ENCODE measurements at places on chromosomes 13 and 19.
A peak's percentile ranks its signal among the peaks of the same experiment; 100 is the strongest.

DNA sequence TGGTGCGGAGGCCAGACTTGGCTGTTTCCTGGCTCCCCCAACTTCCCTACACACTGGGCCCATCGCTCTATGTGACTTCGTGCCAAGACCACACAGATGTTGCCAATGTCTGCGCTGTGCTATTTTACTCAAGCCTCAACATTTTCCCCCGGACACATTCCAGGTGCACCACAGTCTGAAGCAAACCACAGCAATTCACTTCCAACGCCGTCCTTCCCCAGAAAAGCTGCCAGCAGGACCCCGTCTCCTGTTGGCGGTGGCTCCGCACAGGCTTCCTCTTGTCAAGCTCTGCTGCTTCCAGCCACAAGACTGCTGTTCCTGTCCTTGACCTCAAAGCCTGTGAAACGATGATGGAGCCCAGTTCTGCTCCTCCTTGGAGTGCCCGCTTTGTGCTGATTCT is 100.7 kb downstream of the CRYL1 start:
- DNase-seq, result no peak

GRCh38 chr13:73822668-73823592 is 311.3 kb downstream of the KLF12 start:
- DNase-seq, result no peak

DNA sequence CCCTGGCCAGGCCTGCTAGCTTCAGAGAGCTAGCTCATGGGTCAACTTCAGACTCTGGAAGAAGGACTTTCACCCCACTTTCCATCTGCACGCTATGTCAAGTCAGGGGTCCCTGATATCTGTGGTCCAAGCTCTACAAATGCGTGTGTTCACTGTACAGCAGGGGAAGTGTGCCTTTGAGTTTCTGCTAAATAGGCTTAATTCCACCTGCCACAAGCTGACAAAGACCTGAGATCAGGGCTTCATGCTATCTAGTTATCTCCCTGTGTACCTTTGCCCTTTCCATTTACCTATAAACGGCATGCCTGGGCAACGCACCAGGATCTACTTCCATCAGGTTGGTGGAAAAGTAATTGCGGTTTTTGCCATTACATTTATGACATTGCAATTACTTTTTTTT is 10.7 kb upstream of the SULT2A1 start:
- DNase-seq, result no peak

GRCh38 chr19:32241306-32241705 is 104.1 kb upstream of the ZNF507 start:
- no peak for DNase-seq

DNA sequence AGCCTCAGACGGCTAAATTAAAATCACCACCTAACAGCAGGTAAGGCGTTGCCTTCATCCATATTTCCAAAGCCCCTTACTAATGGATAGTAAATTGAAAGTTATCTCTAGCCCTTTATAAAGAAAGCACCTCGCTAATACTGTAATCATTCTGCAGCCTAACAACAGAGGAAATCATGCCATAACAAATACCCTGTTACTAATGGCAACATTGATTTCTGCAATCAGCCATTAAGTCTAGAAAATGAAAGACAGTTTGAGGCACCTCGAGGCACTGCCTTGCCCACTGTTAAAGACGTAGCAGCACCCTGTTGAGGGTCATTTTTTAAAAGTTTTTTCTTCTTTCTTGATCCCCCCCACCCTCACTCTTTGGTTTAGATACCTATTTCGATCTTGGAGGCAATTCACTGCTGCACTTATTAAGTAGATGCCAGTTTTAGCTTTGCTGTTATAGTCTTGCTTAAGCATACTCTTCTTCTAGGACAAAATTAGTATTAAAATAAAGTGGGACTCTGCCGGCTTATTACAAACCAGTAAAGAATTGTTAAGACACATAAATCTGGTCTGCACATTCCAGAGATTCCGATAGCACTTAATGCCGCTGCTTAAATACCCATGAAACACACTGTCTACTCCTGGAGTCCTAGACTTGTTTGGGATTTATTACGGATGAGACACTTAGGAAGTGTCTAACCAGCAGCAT is 74.8 kb downstream of the ZNF536 start:
- DNase-seq, result peak; percentile 56

DNA sequence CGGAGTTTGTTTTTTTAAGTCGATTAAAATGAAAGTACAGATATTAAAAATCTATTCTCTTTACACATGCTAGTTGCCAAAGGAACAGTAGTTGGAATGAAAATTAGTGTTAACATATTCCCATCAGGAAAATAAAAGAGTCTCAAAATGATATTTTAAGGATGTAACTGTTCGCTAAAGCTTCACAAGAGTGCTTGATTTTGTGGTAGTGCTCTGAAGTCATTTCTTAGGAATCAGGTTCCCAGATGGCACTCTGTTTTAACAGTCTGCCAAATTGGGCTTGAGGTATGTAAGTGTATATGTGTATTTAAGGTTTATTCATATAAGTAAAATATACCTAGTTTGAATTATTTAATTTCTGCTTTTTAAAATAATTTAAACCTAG is 128.8 kb downstream of the LMO7 start:
- DNase-seq, result no peak

DNA sequence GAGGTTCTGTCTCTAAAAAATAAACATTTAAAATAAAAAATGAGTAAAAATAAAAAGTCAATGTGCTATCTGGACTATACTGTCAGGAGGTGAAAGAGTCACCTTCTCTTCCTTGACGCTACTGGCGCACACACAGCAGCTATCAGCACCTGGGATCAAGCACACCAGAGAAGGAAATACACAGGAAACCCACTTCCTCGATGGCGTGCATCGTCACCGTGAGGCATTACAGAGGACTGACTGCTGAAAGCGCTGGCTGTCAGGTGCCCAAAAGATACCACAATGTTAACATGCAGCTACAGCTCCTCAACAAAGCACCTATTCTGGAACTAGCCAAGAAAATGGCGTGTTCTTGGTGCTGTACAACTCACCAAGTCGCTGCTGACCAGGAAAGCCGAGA is 6.1 kb downstream of the SLC35E1 start:
- DNase-seq, result no peak

DNA sequence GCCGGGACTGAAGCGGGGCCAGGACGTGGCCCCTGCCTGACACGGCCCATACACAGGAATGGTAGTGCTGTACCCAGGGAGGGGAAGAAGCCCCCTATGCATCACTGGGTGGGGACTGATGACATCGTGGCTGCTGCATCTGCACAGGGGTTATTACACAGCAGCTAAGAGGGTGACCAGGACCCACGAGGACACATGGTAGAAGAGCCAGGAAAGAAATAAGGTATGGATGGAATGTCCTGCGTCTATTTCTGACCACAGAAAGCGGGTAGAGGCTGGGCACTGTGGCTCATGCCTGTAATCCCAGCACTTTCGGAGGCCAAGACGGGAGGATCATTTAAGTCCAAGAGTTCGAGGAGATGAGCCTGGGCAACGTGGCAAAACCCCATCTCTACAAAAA is 24.1 kb downstream of the DCAF15 start:
- no peak for DNase-seq

GRCh38 chr13:112648966-112649690 is 40.7 kb upstream of the ATP11A start:
- no peak for DNase-seq

DNA sequence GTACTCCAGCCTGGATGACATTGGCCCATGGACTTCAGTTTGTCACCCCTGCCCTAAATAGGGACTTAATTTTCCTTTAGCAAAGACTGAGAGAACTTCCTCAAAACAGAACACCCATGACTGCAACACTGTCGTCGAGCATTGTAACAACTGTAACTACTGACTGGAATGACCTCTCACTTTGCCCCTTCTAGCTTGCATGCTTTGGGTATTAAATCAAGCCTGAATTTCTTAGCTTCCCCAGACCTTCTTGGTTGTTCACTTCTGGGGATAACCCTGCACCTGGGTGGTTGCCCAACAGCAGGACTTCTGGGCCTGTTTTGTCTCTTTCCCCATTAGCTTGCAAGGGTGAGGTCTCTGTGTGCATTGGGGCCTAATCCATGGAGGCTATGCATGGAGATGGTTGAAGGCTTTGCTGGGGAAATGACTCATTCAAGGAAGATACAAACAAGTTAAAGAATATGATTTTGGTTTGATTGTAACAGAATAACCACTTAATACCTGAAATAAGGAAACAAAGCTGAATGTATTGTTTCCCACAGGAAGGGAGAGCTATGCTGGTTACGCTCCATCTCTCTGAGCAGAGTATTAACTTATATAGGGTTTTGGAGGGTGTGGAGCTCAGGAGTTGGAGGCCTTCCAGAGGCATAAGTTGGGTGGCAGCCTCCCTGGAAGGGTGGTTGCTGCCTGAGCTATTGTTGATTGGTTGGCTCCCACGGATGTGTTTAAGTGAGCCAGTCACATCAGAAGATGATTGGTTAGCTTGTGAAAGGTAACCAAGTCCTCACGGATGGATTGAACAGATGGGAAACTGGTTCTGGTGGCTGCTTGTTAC is 34.7 kb upstream of the UBAC2 start:
- no peak for DNase-seq

- peak; percentile 46 for DNase-seq
Measured at GRCh38 chr19:1847684-1848398, 442 bp downstream of the REXO1 start.

DNA sequence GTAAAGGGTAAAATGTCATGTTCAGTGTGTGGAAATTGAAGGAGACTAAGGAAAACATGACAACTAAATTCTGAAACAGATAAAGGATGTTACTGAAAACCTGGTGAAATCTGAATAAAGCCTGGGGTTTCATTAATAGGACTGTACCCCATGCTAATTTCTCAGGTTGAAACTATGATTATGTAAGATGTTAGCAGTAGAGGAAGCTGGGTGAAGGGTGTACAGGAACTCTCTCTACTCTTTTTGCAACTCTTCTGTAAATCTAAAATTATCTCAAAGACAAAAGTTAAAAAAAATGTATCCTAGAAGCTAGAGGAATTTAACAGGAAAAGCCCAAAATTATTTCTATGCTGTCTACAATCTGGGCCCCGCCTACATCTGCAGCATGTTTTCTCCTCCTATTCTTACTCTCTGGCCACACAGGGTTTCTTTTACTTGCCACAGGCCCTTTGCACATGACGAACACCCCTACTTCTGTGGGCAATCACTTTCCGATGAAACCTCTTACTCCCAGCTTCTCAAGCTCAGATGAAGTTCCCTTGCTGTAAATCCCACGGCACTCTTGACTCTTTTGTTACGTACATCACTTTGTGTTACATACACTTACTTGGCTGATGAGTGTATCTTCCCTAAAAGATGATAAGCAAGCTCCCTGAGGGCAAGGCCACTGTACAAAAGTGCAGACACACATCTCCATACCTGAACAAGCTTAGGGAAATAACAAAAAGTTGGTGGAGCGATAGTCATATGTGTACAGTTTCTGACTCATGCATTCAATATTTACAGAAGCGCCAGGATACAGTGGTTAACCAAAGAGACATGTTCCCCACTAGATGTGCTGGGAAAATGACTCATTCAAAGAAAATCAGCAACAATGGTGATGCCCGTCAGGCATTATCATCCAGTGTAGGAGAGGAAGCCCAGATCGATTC is 32.6 kb downstream of the RUBCNL start:
- DNase-seq, result peak; percentile 91
